Activated T-helper 2 cell treated with anti-CD3 and anti-CD28 coated beads, Interferon-gamma antibody, Interleukin-2, Interleukin-4, amounts not matched to agents 10 μg/mL and 5 μg/mL and 100 μg/mL, durations not matched to agents 14 hours and 24 hours and 36 hours (primary cell): ENCODE measurements at places on chromosomes 6 and 20.

DNA sequence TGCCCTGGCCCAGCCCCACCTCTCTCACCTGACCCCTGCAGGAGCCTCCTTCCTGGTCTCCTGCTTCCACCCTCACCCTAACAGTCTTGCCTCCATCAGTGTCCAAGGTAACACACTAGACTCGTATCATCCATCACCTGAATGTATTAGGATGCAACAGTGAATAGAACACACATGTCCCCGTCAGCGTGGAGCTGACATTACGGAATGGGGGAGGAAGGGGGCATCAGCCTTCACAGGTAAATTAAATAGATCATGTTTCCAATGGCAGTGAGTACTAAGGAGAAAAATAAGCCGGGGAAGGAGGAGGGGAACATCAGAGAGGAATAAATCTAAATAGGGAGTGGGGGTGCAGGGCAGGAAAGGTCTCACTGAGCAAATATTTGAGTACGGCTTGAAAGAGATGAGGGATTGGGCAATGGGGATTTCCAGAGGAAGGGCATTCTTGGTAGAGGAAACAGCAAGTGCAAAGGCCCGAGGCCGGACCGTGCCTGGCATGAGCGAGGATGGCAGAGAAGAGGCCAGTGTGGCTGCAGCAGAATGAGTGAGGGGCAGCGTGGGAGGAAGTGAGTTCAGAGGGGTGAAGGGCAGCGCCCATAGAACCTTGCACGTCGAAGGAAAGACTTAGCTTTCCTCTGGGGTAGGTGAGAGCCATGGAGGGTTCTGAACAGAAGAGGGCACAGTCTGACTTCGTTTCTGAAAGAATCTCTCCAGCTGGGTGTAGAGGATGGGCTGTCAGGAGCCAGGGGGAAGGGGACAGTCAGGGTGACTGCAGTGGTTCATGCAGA lies 110.1 kb upstream of the PTPN1 start:
- H3K36me3 ChIP-seq: no peaks in the 10 kb centered on the region
- no peak overlapping the region for H3K27ac ChIP-seq
- H3K4me1 ChIP-seq: no peaks in the 10 kb centered on the region
- H3K27me3 ChIP-seq: peaks cover 15% of the 10 kb centered on the region
- no peak overlapping the region for H3K4me3 ChIP-seq
- no peak for DNase-seq

- H3K4me3 ChIP-seq: no peak overlapping the region
- H3K27ac ChIP-seq: no peak overlapping the region
- DNase-seq: no peak
- H3K36me3 ChIP-seq: no peaks in the 10 kb centered on the region
These were observed 52.8 kb upstream of the FILIP1 start for GRCh38 chr6:75546381-75546780.

- H3K27me3 ChIP-seq: no peaks in the 10 kb centered on the region
- no peaks in the 10 kb centered on the region for H3K4me1 ChIP-seq
- no peak for DNase-seq
- no peaks in the 10 kb centered on the region for H3K36me3 ChIP-seq
These were observed 95.4 kb downstream of the RNF217 start for GRCh38 chr6:125057392-125058246.

- H3K4me1 ChIP-seq: peaks cover 26% of the 10 kb centered on the region
- peaks cover 23% of the 10 kb centered on the region for H3K36me3 ChIP-seq
- DNase-seq: no peak
- H3K4me3 ChIP-seq: peak overlapping the region; percentile 94
- no peaks in the 10 kb centered on the region for H3K27me3 ChIP-seq
These were observed 1.8 kb downstream of the ENTPD6 start for GRCh38 chr20:25197183-25197869.

DNA sequence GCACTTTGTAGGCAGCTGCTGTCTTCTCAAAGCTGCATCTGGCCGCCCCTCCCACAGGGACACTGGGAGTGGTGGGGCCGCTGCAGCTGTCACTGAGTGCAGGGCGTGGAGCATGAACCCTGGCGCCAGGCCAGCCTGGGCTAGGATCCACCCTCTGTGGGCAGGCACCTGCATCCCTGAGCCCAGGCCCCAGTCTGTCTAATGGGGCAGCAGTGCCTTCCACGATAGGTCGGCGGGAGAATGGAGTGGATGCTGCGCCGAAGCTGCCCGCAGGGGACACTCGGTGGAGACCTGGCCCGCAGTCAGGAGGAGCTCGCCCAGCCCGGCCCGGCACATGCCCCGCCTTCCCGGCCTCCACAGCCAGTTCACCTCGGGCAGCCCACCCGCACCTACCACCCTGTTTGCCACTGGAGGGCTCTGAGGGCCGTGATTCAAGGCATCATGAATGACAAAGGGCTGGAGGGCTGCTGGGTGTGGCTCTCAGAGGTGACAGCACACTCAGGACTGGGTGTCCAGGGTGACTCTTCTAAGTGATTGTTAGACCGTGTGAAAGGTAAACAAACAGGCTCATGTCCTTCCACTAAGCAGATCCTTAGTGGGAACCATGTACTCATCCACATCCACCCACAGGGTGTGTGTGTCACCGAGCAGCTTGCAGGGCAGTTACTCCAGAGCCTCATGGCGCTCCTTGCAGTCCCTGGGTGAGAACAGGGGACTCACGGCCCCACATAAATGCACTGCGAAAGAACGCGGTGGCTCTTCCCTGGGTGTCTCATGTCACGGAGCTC lies 133.9 kb downstream of the AGPAT4 start:
- peaks cover 5% of the 10 kb centered on the region for H3K36me3 ChIP-seq
- no peaks in the 10 kb centered on the region for H3K4me1 ChIP-seq
- H3K4me3 ChIP-seq: no peak overlapping the region
- no peaks in the 10 kb centered on the region for H3K27me3 ChIP-seq

- peaks cover 3% of the 10 kb centered on the region for H3K4me1 ChIP-seq
- H3K27me3 ChIP-seq: peaks cover 21% of the 10 kb centered on the region
- DNase-seq: no peak
These were observed 47.9 kb downstream of the TGM2 start for GRCh38 chr20:38117205-38117604.

GRCh38 chr6:54307439-54307910 lies 766 bp upstream of the TINAG start:
- H3K27me3 ChIP-seq: no peaks in the 10 kb centered on the region
- no peak for DNase-seq
- H3K4me1 ChIP-seq: no peaks in the 10 kb centered on the region
- no peak overlapping the region for H3K27ac ChIP-seq
- no peak overlapping the region for H3K4me3 ChIP-seq
- no peaks in the 10 kb centered on the region for H3K36me3 ChIP-seq

DNA sequence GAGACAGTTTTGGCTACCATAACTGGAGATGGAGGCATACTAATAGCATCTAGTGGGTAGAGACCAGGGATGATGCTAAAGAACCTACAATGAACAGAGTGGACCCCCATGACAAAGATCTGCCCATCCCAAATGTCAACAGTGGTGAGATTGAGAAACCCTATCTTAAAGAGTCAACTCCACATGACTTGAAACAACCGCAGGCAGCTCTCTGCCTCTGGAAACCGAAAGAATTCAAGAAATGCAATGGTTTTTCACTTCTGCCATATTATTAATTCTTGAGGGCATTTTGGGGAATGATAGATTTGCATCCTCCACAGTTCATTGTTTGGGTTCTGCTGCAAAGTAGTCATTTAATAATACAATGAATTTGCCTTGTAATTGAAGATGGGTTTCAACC lies 463.4 kb downstream of the MAFB start:
- no peaks in the 10 kb centered on the region for H3K36me3 ChIP-seq
- no peak for DNase-seq
- H3K4me1 ChIP-seq: no peaks in the 10 kb centered on the region
- no peak overlapping the region for H3K4me3 ChIP-seq
- no peaks in the 10 kb centered on the region for H3K27me3 ChIP-seq

DNA sequence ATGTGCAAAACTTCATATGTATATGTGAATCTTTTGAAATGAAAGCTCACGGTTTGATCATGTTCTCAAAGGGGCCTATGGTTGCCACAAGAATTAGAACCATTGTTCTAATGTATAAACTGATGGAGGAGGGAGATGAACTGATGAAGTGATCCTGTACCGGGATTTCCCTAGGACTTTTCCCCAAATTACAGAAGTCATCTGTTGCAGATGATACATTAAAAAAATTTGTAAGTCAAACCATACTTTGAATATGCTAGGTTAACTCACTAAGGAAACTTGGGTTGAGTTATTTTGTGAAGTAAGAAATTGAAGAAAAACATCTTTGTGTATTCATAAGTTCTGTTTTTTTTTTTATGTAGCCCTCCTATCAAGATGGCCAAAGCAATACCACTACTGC lies 33.9 kb upstream of the RNF144B start:
- H3K4me3 ChIP-seq: no peak overlapping the region
- no peaks in the 10 kb centered on the region for H3K36me3 ChIP-seq
- H3K27me3 ChIP-seq: peaks cover 20% of the 10 kb centered on the region
- DNase-seq: no peak
- H3K4me1 ChIP-seq: no peaks in the 10 kb centered on the region

GRCh38 chr6:7505189-7505699 lies 36.2 kb upstream of the DSP start:
- H3K27me3 ChIP-seq: peaks cover 2% of the 10 kb centered on the region
- H3K36me3 ChIP-seq: no peaks in the 10 kb centered on the region
- no peaks in the 10 kb centered on the region for H3K4me1 ChIP-seq
- no peak overlapping the region for H3K27ac ChIP-seq

GRCh38 chr6:162603231-162604015 lies 124.1 kb downstream of the PRKN start:
- no peak overlapping the region for H3K27ac ChIP-seq
- H3K4me3 ChIP-seq: no peak overlapping the region
- no peaks in the 10 kb centered on the region for H3K4me1 ChIP-seq
- no peak for DNase-seq

- peaks cover 4% of the 10 kb centered on the region for H3K4me1 ChIP-seq
- peaks cover 46% of the 10 kb centered on the region for H3K27me3 ChIP-seq
- H3K4me3 ChIP-seq: no peak overlapping the region
- DNase-seq: no peak
- no peak overlapping the region for H3K27ac ChIP-seq
These were observed 9.1 kb downstream of the GRIK2 start for GRCh38 chr6:101402622-101403031.

- peaks cover 44% of the 10 kb centered on the region for H3K36me3 ChIP-seq
- H3K4me1 ChIP-seq: peaks cover 5% of the 10 kb centered on the region
- H3K27me3 ChIP-seq: peaks cover 24% of the 10 kb centered on the region
- no peak for DNase-seq
- no peak overlapping the region for H3K4me3 ChIP-seq
- no peak overlapping the region for H3K27ac ChIP-seq
These were observed 21.3 kb downstream of the ECI2 start for GRCh38 chr6:4114123-4114522.

DNA sequence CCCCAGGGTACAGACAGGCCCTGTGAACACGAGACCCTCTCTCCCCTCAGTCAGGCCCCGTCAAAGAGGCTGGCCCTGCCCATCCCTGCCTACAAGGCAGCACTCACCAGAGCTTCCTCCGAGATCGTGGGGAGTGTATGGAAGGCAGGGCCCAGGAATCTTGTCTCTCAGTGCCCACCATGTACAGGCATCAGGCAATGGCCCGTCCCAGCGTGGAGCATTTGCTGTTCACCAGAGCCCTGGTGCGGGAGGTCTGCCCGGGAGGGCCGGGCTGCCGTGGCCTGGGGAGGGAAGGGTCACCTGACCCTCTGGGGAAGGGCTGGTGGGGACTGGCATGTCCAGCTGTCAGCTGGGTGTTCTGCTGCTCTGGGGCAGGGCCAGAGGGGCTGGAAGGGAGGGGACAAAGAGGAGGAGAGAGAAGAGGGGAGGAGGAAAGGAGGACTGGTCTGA lies at the start of gene IP6K3:
Gene IP6K3, minus strand, starts transcription at position 255 of the 450 bp plus-strand sequence. CDS start 11,429 bp downstream, outside the sequence.
- peaks cover 14% of the 10 kb centered on the region for H3K27me3 ChIP-seq
- no peaks in the 10 kb centered on the region for H3K36me3 ChIP-seq
- no peak within 1 kb of the TSS for H3K27ac ChIP-seq
- H3K4me1 ChIP-seq: peaks cover 2% of the 10 kb centered on the region

DNA sequence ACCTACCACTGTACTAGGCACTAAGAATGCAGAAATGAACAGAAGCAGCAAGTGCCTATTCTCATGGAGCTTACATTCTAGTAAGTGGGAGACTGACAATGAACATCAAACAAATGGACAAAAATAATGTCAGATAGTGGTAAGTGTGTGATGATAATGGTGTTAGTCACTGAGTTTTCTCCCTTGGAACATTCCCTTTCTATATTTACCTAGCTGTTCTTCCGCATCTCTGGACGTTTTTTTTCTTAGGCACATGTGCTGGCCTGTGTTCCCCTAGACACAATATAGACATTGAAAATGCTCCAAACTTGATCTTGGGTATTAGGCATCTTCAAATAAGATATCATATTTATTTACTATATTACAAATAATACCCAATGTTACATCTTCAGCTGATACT lies 218.1 kb upstream of the GJE1 start:
- H3K36me3 ChIP-seq: no peaks in the 10 kb centered on the region
- no peak for DNase-seq
- H3K27me3 ChIP-seq: no peaks in the 10 kb centered on the region
- no peak overlapping the region for H3K27ac ChIP-seq
- no peak overlapping the region for H3K4me3 ChIP-seq
- H3K4me1 ChIP-seq: no peaks in the 10 kb centered on the region

DNA sequence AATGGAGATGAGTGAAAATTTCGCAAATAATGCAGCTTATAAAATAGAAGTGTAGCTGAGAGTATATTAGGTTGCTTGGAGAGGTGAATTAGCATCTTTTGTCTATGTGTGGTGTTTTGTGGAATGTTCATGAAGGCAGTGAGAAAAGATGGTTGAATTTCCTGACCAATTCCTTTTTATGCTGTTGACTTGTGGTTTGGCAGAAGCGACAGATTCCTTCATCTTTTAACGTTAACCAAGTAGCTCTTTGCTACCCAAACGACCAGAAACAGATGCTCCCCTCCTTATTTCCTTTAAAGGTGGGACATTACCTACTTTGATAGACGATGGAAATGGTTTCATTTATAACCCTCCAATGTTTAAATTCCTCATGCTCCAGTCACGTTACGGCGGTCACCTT lies 390.5 kb downstream of the QKI start:
- H3K36me3 ChIP-seq: no peaks in the 10 kb centered on the region
- H3K4me1 ChIP-seq: no peaks in the 10 kb centered on the region
- no peaks in the 10 kb centered on the region for H3K27me3 ChIP-seq

- DNase-seq: no peak
- no peak overlapping the region for H3K27ac ChIP-seq
- peaks cover 2% of the 10 kb centered on the region for H3K27me3 ChIP-seq
- H3K4me1 ChIP-seq: no peaks in the 10 kb centered on the region
- no peaks in the 10 kb centered on the region for H3K36me3 ChIP-seq
- H3K4me3 ChIP-seq: no peak overlapping the region
These were observed 26.6 kb downstream of the FOXC1 start for GRCh38 chr6:1636272-1636825.

GRCh38 chr20:53224851-53225250 lies 252.7 kb downstream of the TSHZ2 start:
- peaks cover 3% of the 10 kb centered on the region for H3K27me3 ChIP-seq
- H3K36me3 ChIP-seq: no peaks in the 10 kb centered on the region
- no peak for DNase-seq
- H3K4me1 ChIP-seq: peaks cover 2% of the 10 kb centered on the region

- H3K4me3 ChIP-seq: no peak overlapping the region
- no peaks in the 10 kb centered on the region for H3K4me1 ChIP-seq
- no peaks in the 10 kb centered on the region for H3K27me3 ChIP-seq
- no peak overlapping the region for H3K27ac ChIP-seq
- no peak for DNase-seq
- no peaks in the 10 kb centered on the region for H3K36me3 ChIP-seq
These were observed 40.9 kb upstream of the PKIB start for GRCh38 chr6:122569230-122569771.
